ENCODE measurements at places on chromosomes 5 and 9.

GRCh38 chr5:119367502-119368237 lies 11.9 kb downstream of the TNFAIP8 start:
- no peak for DNase-seq

GRCh38 chr9:118419676-118420075 lies 715.5 kb downstream of the TLR4 start:
- no peak for DNase-seq

DNA sequence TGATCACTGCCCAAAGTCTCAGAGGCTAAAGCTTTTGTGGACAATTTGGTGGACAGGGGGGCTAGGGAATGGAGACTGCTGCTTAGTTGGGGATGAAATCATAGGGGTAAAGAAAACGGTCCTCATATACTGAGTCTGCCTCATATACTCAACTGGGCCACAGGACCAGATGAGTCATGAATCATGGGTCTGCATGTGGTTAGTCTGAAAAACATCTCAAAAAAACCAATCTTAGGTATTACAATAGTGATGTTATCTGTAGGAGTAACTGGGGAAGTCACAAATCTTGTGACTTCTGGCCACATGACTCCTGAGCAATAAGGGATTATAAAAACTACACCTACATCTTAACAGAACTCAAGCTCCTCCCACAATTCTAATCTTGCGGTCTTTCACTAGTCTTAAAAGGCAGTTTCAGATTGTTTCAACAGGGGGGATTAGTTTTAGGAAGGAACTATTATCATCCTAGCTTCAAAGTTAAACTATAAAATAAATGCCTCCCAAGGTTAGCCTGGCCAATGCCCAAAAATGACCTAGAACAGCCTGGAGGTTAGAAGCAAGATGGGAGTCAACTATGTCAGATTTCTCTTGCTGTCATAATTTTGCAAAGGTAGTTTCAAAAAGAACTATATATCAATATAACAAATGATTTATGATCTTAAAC lies 17.5 kb downstream of the TMEM161B start:
- DNase-seq: no peak

DNA sequence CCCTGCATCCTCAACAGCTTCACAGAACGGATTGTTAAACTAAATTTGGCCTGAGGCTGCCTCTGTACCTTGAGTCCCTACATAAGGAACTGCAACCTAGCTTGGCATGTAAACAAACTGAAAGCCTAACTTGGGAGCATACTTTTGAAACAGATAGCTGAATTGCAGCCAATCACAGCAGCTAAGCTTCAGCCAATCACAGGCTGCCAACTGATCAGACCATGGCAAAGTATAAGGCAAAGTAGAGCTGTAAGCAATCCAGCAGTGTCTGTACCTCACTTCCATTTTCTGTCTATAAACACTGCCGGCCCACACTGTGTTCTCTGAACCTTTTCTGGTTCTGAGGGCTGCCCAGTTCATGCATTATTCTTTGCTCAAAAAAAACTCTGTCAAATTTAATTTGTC lies 8.9 kb upstream of the ZNF483 start:
- no peak for DNase-seq

DNA sequence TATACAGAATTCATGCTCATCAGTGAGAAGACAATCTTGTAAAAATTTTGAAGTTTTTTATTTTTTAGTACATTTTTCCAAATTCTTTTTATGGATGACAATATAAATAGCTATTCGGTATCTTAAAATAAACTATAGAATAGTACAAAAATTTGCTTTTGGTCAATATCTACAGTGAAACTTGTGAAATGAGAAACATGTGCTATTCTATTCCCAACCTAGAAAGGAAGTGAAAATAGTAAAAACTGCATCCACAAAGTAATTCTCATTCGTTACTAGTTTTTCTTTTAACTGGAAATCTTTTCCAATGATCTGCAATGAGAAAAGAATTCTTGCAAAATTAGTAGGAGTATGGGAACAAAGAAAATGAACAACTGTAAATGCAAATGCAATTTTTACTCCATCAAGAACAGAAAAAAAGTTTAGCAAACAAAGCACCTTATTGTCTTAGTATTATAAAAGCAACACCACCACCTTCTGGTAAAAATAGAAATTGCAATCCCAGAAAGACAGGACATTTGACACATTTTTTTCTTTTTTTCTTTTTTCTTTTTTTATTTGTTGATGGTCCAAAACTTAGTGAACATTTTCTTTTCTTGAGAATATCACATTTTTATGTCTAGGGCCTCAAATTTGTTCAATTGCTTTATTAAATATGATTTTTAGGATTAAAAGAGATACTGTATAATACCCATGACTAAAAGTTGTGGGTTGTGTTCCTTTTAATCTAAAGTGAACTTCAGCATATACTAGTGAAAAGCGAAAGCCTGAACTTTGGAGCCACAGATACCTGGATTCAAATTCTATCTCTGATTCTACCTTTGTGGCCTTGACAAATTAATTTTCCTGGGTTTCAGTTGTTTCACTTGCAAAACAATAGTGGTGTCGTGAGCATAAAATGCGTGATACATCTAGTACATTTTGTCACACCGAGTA lies 72.3 kb downstream of the SLCO4C1 start:
- DNase-seq: no peak

- no peak for DNase-seq
Measured at GRCh38 chr9:87034841-87035240, 87.5 kb upstream of the GAS1 start.

GRCh38 chr5:94181895-94182294 lies 436.5 kb downstream of the KIAA0825 start:
- DNase-seq: no peak

GRCh38 chr9:18564018-18564880 lies 90.3 kb downstream of the ADAMTSL1 start:
- no peak for DNase-seq

GRCh38 chr5:112647428-112647827 lies 90.3 kb upstream of the APC start:
- no peak for DNase-seq

DNA sequence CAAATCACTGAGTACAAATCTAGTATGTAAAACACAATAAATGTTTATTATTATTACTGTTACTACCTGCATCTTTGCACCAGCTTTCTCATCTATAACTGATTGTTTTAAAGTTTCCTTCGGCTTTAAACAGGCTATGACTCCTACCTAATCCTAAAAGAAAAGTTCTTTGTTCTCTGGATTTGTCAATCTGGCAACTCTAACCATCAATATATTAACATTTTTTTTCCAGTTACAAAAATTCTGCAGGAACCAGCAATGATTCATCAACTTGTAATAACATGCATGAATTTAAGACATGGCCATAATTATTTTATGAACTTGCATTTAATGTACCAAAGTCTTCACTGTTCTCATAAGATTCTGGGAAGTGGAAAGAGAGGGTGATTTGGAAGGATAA lies 228.5 kb downstream of the PIK3R1 start:
- no peak for DNase-seq

GRCh38 chr5:92838253-92838652 lies 742.8 kb downstream of the NR2F1-AS1 start:
- DNase-seq: no peak

GRCh38 chr9:94135222-94135621 lies 51.0 kb downstream of the PTPDC1 start:
- DNase-seq: no peak

- DNase-seq: no peak
Measured at GRCh38 chr5:138083702-138084101, at the start of gene WNT8A. Gene WNT8A, plus strand, starts transcription at chr5:138084033. Its CDS starts 95 bp downstream, at chr5:138084128.

DNA sequence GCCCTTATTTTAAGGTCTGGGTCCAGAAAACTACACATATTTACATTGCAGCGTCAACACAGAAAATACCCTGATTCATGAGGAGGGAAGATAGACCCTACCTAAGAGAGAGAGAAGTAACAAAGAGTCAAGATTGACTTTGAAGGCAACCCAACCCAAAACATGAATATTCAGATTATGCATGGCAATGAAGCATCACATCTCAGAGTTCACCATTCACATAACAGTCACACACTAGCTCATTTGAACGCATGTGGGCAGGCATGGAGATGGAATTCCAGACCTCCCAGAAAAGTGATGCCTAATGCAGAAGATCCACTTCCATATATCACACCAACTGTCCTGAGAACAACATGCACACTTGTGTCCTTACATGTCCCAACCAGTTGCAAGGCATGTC lies 190.1 kb upstream of the ITGA1 start:
- no peak for DNase-seq

GRCh38 chr9:673966-674526 lies 167.5 kb upstream of the DMRT1 start:
- no peak for DNase-seq

DNA sequence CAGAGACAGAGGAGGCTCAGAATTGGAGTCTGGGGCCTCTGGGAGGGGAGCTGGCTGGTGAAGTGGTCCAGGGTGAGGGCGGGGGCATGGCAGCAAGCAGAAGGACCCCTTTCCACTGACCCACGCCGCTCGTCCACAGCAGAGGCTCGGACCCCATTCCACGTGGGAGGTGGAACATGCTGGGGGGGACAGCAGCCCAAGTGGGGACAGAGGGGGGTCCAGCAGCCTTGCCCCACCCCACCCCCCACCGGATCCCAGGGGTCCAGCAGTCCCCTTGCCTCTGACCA lies 25.4 kb upstream of the NKD2 start:
- no peak for DNase-seq

DNA sequence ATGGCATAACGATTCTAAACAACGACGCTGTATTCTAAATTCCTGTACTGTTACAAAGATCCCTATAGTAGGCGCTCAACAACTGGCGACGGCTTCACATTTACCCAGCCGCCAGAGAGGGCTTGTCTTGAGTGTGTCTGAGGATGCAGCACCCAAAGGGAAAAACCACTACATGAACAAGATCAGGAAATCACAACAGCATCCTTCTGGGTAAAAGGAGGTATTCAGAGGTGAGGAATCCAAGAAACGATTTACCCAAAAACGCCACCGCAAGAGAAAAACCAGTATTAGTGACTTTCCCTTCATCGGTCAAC lies 711 bp downstream of the TTC33 start:
- peak; percentile 28 for DNase-seq

GRCh38 chr9:14212697-14213420 lies 101.1 kb downstream of the NFIB start:
- DNase-seq: no peak

DNA sequence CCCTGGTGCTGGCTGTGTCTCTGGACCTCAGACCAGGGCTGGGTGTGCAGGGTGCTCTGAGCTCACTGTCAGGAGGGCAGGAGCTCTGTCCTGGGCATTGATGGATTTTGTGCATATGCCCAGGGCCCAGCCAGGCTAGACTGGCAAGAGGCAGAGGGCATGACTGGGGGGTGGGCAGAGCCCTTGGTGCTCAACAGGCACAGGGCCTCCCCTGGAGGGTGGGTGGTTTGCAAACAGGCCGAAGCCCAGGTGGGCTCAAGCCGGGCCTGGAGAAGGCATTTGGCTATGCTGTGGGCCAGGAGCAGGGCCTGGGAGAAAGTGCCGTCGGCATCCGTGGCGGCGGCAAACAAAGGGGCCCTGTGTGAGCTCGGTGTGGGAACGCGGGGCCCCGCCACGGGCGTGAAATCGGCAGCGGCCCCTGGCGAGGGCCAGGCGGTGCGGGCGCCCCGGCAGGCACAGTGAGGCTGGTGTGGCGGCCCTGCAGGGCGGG lies 1.9 kb upstream of the NRARP start:
- DNase-seq: no peak

DNA sequence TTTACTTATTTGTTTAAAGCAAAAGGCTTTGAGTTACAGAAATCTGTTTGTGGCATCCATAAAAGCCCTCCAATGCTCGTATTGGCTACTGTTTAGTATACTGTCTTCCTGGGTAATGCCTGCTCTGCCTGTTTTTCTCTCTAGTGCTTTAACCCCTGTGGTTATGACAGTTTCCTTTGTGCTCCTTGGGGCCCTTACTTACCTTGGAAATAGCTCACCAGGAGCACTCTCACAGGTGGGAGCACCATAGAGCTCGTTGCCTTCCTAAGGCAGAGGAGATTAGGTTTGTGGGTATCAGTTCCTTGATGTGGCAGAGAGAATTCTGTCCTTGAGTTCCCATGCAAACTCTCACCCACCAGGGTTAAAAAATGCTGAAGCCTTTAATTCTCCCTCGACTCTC lies 242.8 kb downstream of the CDH18 start:
- DNase-seq: no peak

- no peak for DNase-seq
Measured at GRCh38 chr5:150487199-150488061, 20.5 kb upstream of the NDST1 start.

- DNase-seq: no peak
Measured at GRCh38 chr9:20208961-20209371, 413.3 kb downstream of the MLLT3 start.
